ENCODE measurements at places on chromosomes 7 and 10.

DNA sequence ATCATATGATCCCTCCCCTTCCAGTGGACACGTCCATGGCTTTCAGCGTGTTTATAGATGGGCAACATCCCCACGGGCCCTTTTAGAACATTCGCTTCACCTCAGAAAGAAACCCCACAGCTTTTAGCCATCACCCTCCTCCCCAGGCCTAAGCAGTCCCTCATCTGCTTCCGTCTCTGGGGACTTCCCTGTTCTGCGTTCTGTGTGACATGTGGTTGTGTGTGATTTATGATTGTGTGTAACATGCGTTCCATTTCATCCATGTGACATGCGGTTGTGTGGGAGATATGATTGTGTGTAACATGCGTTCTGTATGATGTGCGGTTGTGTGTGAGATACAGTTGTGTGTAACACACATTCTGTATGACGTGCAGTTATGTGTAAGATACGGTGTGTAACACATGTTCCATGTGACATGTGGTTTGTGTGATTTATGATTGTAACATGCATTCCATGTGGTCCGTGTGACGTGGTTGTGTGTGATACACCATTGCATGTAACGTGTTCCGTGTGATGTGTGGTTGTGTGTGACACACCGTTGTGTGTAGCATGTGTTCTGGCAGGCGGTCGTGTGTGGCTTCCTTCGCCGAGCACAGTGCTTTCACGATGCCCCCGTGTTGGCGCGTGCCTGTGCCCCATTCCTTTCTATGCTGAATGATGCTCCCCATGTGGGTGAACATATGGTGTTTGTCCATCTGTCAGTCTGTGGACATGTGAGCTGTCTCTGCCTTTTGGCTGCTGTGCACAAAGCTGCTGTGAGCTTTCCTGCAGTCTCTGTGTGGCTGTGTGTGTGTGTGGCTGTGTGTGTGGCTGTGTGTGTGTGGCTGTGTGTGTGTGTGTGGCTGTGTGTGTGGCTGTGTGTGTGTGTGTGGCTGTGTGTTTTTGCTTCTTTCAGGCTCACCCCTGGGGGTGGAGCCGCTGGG, 26.2 kb downstream of the PWWP2B start:
- DNase-seq, result no peak

DNA sequence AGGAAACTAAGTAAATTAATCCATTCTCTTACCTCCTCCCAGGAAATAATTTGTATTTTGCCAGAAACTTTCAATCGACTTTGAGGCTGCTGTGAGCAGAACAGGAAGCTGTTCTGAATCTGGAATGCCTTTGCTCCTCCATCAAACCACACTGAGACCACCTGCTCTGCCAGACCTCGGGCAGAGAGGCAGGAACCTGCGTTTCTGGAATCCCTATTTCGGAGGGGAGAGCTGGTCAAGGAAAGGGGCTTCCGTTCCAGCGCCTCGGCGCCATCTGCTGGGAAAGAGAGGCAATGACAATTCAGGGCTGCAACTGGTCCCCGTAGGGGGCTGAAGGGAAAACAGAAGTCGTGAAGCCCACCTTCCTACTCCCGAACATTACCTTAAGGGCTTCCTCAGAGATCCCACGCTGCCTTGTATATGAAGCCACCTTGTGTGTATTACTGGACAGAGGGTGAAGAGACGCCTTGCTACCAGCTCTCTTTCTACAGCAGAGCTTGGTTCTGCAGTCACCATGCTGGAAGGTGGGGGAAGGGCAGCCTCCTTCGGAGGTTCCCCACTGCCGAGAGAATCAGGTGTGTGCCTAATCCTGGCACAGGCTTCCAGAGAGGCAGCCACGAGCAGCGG, 31.2 kb downstream of the ZNF467 start:
- DNase-seq, result peak; percentile 55

- no peak for DNase-seq
Observed at GRCh38 chr7:82098414-82098813, 328.6 kb upstream of the HGF start.

DNA sequence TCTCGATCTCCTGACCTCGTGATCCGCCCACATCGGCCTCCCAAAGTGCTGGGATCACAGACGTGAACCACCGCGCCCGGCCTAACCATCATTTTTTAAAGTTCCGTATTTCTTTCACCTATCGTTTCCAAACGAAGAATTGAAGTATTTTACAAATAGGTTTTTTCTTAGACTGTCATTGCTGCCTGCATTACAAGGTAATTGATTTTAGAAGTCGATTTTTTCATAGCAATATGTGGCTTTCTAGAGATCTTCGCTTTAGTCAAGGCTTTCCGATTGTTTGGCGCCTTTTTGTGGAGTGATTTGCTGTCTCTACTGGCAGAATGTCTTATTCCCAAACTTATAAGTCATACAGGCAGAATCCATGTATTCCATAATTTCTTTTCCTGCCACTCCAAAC, 109.2 kb downstream of the TRIL start:
- DNase-seq, result no peak

- no peak for DNase-seq
Observed at GRCh38 chr10:19936289-19936688, 120.1 kb downstream of the PLXDC2 start.

GRCh38 chr7:37495574-37496184, 47.0 kb upstream of the ELMO1 start:
- peak; percentile 27 for DNase-seq

DNA sequence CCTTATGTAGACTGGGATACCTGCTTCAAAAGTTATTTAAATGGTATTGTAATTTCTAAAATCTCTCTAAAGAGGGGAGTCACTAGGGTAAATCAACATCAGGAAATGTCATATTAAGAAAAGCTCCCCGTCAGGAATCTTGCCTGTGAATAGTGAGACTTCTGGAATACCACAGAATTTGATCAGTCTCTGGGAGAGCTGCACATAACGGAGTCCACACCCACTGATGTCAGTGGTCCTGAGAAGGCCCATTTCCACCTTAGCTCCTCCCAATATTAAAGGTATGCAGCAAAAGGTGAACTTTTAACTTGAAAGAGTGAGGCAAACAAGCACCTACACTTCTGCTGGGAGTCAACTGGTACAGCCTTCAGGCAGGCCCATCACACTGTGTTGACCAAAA, 27.3 kb downstream of the STN1 start:
- no peak for DNase-seq

- no peak for DNase-seq
Observed at GRCh38 chr10:108421266-108421665, 1256.8 kb upstream of the SORCS1 start.

GRCh38 chr10:114801411-114801813, 20.2 kb upstream of the FHIP2A start:
- DNase-seq, result peak; percentile 68
